T-cell (primary cell): ENCODE measurements at places on chromosomes 12 and 14.

DNA sequence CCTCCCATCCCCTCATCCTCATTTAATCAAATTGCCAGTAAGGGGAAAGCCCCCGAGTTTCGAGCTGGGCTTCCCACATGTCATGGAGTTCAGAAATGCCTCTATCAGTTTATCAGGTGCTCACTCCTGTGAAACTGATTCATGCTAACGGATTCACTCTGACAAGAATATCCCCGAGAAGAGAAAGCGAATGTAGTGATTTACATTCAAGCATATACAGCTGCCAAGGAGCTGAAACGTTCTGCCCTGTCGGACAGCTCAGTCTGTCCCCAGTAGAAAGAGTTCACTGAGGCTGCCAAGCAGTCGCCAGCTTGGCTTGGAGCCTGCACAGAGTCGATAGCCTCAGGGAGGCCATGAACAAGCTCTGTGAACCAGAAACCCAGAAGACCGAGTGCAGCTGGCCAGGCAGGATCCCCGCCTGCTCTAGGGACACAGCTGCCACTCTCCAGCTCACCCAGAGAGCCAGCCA is 88.4 kb downstream of the TMCC3 start:
- no peak for DNase-seq

DNA sequence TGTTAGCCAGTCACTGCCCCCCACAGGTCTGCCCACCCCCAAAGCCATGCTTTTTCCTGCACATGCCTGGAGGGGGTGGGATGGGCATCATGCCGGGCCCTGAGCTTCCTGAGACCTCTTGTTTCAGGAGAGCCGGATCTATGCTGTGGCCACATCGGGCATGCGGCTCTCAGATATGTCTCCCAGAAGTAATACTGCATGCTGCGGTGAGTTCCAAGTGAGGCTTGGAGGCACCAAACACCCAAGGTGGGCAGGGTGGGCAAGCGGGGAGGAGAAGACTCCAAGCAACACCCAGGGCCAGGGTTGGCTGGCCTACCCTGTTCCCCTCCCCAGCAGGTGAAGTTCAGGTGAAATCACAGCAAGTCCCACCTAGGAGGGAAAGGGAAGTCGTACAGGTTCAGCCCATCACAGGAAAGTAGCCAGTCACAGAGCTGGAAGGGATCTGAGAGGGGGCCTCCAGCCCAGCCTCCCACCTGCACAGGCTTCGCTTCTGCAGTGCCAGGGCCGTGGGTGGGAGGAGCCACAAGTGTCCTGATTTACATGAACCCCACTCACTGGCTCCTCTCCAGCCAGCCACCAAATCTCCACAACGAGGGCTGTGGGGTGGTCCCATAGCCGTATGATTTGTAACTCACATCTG is 30.9 kb downstream of the PIGH start:
- no peak for DNase-seq

- DNase-seq = no peak
Measured at GRCh38 chr12:14999021-14999694, 26.3 kb downstream of the PDE6H start.

GRCh38 chr14:35525695-35526094 is 8.3 kb upstream of the INSM2 start:
- no peak for DNase-seq

GRCh38 chr12:24143928-24144327 is 194.5 kb upstream of the SOX5 start:
- no peak for DNase-seq

DNA sequence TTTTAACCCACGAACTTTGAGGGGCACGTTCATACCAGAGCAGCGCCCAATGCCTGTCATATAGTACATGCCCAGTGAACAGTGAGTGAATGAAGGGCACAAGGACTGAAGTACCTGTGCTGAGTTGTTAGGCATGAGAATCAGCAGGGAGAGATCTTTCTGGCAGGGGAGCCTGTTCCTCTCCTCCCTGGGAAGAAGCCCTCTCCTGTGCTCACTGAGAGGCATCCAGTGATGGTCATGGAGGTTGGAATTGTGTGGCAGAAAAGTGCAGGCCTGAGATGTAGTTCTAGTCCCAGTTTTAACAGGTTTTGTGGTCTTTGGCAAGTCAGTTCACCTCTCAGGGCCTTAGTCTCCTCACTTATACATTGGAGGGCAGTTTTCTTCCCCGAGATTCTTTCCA is 20.6 kb downstream of the TEAD4 start:
- no peak for DNase-seq

- DNase-seq = no peak
Measured at GRCh38 chr12:46499901-46500300, 127.3 kb upstream of the SLC38A2 start.

- DNase-seq = no peak
Measured at GRCh38 chr12:123032736-123033391, 52.4 kb downstream of the ARL6IP4 start.

GRCh38 chr12:5184186-5184585 is 140.5 kb downstream of the KCNA5 start:
- DNase-seq = no peak

GRCh38 chr12:99131751-99132199 is 486.7 kb downstream of the APAF1 start:
- DNase-seq = no peak

- no peak for DNase-seq
Measured at GRCh38 chr12:108709697-108710096, 21.6 kb downstream of the CORO1C start.

DNA sequence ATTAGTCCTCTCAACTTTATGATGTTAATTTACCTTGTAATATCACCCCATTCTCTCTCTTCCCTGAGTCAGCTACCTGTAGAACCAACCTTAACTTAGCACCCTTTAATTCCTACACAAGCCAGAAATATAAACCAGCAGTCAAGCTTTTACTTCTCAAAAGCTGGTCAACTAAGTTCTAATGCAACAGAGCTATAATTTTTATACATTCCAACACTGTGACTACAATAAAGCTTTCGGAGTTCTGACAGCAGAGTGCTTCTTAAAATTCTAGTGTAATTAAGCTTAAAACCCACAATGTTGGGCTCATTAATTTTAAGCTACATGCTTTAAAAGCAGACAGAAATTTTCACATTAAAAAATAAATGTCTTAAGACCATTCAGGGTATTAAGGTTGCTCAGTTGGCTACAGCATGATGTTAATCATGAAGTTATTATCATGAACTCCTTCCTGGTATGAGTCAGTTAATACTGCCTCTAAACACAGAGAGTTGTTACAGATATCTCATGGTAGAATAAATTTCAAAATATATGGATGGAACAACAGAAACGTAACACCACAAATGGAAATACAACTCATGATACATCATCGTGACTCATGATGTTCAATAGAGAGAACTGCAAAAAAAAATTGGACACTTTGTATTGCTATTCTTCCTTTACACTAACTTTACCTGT is 126.7 kb downstream of the EPS8 start:
- no peak for DNase-seq

- no peak for DNase-seq
Measured at GRCh38 chr14:31886156-31886835, 190.8 kb upstream of the ARHGAP5 start.

DNA sequence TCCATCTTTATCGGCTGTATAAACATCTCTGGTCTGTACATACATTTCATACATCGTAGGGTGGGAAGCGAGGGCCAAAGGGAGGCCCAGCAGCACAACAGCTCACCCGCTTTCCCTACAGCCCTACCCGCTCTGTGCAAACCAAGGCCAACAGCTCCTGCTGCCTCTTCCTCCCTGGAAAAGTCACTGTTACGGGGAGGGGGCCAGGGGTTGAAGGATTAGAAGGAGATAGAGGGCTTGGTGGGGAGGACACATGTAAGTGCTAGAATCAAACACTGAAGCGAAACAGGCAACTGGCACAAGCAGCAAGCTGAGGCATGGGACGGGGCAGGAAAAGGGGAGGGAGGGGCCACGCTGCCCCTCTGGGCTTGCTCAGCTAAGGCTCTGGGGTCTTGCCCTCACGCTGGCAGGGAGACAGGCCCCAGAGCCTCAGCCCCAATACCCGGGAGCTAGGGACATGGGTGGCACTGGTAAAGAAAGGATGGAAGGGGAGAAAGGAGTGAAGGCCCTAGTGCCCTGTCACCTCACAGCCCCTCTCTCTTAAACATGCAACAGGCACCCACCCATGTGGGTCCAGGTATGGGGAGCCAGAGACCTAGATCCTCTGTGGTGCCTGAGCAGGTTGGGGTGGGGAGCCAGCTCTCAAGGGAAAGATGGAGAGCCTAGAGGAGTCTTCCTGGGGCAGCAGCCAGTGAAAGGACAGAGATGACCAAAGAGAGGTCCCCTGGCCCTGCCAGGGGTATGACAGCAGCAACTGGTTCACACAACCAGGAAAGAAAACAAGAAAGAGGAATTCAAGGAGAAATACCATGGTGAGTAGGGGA is 14.4 kb downstream of the SPRYD3 start:
- DNase-seq = no peak

- DNase-seq = no peak
Measured at GRCh38 chr14:103695296-103696069, 19.8 kb downstream of the XRCC3 start.

DNA sequence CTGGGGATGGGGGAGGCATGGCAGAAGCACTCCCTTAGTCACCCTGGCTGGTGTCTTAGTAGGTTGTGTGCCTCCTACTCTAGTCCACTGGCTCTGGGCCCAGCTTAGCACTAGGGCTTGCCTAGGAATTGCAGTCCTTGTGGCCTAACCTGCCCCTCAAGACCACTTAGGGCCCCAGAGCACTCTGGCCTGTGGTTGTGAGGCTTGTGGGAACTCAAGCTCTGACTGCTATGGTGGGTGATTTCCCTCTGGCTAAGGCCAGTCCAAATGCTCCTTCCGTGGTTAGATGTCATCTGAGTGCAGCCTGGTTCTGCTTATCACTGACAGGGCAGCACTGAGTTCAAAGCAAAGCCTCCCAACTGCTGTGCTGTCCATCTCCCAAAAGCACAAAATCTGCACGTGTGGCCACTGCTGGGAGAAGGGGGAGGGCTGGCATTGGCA is 20.2 kb downstream of the FGD4 start:
- no peak for DNase-seq

GRCh38 chr14:54048736-54049135 is 92.1 kb upstream of the BMP4 start:
- no peak for DNase-seq

DNA sequence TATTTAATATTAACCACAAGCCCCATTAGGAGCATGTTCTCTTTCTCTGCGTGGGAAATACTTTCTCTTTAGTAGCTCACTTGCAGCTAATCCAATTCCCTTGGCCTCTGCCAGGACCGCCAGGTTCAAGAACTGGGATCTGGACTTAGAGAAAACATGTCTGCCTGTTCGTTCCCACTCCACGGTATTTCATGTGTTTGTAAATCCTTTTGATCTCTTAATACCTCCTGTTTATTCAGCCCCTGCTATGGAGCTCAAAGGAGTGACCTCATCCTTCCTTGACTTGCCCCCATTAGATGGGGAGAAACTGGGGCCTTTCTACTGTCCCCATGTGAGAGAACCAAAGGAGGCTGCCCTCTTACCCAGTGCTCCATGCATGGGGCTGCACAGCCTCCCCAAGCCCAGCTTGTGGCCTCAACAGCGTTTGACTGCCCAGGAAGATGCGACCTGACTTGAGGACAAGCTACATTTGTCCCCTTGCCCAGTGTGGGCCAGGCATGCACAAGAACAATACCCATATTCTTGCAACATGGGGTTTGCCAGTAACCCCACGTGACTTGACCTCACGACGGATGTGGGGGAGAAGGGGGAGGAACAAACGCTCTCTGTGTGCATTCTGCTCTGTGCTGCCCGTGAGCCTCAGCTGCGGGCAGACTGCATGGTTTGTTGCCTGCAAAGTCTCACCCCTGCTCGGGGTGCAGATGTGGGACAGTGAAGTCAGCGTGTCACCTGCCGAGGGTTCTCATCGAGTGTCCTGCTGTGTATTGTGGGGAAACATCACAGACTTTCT is 30.3 kb downstream of the CD9 start:
- DNase-seq = peak; percentile 67

- no peak for DNase-seq
Measured at GRCh38 chr12:27645671-27646070, 50.6 kb upstream of the REP15 start.

- DNase-seq = no peak
Measured at GRCh38 chr12:9786726-9787717, 26.3 kb upstream of the CD69 start.

GRCh38 chr12:62717643-62718042 is 217.3 kb downstream of the PPM1H start:
- no peak for DNase-seq

DNA sequence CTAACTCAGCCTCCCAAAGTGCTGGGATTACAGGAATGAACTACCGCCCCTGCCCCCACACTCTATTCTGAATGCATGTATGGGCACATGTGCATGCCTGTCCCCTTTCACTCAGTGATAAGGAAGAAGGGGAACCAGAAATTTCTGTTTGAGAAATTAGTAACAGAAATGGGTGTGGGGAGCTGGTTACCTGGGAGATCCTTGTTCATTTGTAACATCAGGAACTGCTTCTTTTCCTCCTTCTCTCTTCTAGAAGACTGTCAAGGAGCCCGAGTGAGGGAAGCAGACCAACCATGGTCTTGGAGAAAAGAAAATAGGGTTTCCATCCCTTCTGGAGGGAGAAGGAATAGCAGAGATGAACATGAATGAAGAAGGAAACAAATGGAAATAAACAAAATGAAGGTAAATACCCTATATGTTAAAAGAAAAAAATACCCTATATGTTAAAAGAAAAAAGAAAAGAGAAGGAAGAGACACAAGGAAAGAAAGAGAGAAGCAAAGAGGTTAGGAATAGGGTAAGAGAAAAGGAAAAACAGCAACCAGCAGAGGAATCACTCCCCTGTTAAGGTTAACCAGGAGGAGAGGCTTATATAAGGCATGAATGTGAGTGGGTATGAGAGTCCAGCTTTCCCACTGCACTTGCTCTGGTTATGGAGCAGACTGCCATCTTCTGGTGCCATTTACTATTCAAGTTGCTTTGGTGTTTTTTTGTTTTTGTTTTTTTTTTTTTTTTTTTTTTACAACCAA is 3.3 kb downstream of the PPP1R3E start:
- DNase-seq = no peak

- DNase-seq = no peak
Measured at GRCh38 chr14:87579036-87579435, 413.9 kb downstream of the GALC start.

- no peak for DNase-seq
Measured at GRCh38 chr14:54653712-54654469, 87.0 kb downstream of the SAMD4A start.

DNA sequence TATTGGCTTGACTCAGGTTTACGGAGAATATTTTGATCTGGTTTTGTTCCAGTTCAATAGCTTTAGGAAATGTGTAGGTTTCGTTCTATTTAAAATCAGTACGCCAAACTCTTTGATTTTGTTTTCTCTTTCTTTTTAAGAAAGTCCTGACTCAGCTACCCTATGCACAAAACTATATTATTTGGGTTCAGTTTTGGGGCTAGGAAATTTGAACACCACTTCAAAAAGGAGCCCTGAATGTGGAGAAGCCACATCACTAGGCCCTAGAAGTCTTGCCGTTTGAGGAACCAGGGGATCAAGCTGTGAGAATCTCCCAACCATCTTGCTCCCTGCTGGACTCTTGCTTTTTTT is 168.2 kb upstream of the BCL2L14 start:
- DNase-seq = no peak

DNA sequence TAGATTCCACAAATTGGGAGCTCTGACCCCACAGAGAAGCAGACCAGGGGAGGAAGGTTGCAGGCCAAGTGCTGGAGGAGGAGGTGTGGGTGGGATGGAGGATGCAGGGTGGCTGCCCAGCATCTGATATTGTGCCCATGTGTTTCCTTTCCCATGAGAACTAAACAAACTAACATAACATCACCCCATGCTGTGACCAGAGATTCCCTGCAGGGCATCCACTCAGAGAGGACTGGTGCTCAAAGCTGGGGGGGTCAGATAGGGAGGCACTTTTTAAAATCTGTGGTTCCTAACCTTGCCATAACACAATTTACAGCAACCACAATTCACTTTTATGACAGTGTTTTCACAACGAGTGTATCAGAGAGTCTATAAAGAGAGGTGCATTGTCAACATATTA is 1277.6 kb downstream of the AACS start:
- DNase-seq = no peak
